SW 1271 (cell line): ENCODE measurements at places on chromosomes 16 and 17.

DNA sequence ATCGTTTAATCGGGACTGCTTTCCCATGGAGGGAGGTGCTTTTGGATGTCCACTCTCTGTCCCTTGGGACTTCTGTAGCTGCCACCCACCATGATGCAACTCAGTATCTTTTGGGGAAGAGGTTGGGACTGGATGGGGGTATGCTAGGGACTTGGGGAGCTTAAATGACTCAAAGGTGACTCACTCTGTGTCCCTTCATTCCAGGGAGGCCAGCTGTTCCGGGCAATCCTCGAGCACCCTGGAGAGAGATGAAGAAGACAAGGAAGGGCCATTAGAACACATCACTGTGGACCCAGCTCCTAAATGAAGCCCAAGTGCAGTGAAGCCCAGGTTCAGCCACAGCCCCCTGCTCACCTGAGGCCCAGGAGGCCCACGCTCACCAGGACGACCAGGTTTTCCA, 4.6 kb downstream of the COL1A1 start:
- DNase-seq: no peak

- no peak for DNase-seq
Observed at GRCh38 chr16:86540894-86541293, 14.1 kb downstream of the MTHFSD start.

GRCh38 chr16:57627184-57627871, 1.1 kb upstream of the ADGRG1 start:
- DNase-seq: peak; percentile 9

DNA sequence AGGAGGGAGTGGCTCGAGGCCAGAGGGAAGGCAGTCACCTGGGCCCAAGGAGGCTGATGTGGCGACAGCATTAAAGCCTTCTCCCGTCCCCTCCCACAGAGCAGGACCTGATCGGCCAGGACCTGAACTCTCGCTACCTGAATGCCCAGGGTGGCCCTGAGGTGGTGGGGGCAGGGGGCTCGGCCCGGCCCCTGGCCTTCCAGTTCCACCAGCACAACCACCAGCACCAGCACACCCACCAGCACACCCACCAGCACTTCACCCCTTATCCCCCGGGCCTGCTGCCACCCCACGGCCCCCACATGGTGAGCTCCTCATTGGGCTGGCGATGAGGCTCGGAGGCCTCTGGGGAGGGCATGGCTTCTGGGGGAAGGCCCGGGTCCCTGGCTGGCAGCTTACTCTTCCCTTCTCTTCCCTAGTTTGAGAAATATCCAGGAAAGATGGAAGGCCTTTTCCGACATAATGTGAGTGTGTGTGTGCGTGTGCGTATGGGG, 6.4 kb downstream of the FBRS start:
- no peak for DNase-seq

DNA sequence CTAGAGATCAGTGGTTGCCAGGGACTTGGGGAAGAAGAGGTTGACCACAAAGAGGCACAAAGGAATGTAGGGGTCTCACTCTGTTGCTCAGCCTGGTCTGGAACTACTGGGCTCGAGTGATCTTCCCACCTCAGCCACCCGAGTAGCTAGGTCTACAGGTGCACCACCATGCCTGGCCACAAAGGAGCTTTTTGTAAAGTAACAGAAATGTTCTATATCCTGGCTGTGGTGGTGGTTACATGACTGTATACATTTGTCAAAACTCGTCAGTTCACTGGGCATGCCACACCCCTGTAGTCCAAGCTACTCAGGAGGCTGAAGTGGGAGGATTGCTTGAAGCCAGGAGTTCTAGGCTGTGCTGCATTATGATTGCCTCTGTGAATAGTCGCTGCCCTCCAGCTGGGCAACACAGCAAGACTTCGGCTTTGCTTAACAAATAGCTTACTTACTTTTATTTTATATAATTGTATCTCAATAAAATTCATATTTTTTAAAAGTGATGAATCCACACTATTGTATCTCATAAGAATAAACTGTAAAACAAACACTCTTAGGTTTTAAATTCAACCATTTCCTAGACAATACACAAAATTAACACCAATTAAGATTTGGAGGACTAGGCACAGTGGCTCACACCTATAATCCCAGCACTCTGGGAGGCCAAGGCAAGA, 5.0 kb downstream of the SKA2 start:
- no peak for DNase-seq

- no peak for DNase-seq
Observed at GRCh38 chr16:80988756-80989155, 17.9 kb downstream of the CMC2 start.

DNA sequence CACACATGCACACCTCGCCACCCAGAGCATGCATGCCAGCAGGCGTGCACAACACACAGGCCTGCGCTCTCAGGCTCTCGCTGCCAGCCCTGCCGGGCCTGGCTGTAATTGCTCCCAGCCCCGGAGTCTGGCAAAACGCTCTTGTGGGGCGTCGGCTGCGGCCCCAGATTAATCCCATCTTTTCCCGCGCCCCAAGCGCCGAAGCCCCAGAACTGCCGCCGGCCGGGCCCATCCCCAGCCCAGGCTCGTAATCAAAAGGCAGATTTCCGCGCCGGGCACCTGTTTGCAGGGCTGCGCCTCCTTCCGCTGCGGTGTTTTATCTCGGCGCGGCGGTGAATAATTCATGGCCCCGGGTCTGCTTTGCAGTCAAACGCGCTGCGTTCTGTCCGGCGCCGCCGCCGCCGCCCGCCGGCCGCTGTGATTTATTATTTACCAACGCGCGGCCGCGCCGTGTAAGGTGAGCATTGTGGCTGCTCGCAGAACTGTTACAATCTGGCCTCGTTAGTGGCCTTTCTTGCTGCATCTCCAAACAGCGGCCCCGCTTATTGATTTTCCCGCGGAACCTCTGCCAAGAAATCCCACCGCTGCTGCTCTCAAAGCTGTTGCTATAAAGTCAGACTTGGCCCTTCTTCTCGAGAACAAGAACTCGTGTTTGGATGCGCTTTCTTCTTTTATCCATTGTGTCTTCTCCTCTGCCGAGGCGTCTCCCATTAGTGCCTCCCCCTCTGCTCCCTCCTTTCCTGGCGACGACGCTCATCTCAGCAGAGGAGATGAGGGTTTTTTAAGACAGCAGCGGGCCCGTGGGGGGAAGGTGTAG, 126.1 kb downstream of the IRX5 start:
- no peak for DNase-seq

- peak; percentile 50 for DNase-seq
Observed at GRCh38 chr17:80455336-80455710, 21.1 kb downstream of the NPTX1 start.

GRCh38 chr16:85064186-85064585, 36.6 kb downstream of the KIAA0513 start:
- no peak for DNase-seq

DNA sequence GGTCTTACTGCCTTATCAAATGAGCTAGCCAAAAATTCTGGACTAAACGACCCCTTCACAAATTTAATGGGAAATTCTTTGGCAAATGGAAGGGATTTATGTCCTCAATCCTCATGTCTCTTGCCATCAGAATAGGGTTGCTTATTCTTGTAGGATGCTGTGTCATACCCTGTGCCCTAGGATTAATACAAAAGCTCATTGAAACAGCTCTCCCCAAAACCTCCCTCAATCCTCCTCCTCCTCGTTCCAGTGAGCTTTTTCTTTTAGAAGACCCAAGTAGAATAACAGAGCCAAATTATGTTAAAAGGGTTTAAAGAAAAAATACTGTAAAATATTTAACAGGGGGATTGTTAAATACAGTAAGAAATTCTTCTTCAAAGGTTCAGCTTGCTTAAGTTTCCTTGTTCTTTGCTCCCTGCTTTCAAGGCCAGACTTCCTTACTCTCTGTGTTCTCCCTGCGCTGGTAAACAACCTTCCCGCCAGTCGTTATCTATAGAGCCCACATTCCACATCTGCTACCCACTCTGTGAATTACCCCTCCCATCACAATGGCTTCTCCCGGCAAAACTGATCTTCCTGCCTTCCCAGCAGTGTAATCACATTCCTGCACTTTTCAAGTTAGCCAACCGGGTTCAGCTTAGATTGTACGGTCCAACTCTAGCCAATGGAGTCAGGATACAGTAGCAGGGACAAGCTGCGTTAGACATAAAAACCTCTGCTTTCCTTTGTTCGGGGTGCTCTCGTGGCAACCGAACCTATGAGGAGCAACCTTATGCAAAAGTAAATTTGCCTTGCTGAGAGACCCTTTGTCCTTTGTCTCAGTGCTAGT, 9.7 kb downstream of the HPR start:
- DNase-seq: no peak

DNA sequence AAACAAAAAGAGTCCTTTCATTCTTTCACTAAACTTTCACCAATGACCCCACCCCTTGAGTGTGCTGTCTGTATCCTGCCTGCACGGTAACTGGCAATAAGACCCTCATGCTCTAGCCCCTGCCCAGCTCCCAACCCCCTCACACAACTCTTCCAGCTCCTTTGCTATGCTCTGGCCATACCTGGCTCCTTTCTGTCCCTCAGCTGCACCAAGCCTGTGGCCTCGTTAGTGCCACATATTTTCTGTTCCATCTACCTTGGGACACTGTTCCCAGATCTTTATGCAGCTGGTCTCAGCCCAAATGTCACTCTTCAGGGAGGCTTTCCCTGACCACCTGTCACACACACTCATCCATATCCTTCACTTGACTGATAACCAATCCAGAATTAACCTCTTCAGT, 47.3 kb downstream of the C16orf82 start:
- no peak for DNase-seq

DNA sequence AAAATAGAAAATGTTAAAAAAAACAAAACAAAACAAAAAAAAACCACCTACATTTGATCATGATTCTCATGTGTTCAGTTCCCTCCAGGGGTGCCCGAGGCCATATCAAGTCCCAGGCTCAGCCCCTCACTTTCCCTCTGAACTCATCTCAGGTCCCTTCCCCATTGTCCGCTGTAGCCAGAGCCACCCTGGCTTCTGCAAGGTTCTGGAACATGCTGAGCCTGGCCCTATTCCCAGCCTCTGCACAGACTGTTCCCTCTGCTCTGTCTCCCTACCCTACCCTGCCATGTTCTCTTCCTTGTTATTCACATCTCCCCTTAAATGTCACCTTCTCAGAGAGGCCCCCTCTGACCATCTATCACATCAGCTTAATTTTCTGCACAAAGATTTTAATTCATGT, 46.9 kb downstream of the TK2 start:
- DNase-seq: no peak
